ENCODE measurements at places on chromosomes 7 and 10. TPM values are rescaled to one million over a fixed set of nuclear protein-coding genes. Genes with fewer than 3 reads are reported as not detected.
A peak's percentile ranks its signal among the peaks of the same experiment; 100 is the strongest.

DNA sequence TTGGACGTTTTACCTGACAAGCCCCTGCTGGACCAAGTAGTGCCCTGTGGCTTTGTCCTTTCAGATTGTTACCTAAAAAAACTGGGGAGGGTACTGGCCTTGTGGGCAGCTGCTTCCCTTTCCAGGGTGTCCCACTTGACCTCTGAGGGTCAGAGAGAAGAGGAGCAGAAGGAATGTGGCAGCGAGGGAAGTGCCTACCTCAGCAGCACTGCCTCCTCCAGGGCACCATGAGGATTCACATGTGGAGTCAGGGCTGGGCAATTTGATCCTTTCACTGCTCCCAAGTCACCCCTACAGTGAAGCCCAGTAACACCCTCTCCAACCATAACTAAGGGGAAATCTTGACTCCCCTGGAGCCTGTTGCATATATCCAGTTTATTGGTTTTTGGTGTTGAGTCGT, 64.6 kb downstream of the ITGB1 start:
- peak; percentile 3 for DNase-seq

GRCh38 chr7:135645296-135645904, 16.9 kb upstream of the STMP1 start:
- peak; percentile 31 for DNase-seq

- no peak for DNase-seq
These were observed 59.8 kb downstream of the EBF3 start for GRCh38 chr10:129904323-129904722.

DNA sequence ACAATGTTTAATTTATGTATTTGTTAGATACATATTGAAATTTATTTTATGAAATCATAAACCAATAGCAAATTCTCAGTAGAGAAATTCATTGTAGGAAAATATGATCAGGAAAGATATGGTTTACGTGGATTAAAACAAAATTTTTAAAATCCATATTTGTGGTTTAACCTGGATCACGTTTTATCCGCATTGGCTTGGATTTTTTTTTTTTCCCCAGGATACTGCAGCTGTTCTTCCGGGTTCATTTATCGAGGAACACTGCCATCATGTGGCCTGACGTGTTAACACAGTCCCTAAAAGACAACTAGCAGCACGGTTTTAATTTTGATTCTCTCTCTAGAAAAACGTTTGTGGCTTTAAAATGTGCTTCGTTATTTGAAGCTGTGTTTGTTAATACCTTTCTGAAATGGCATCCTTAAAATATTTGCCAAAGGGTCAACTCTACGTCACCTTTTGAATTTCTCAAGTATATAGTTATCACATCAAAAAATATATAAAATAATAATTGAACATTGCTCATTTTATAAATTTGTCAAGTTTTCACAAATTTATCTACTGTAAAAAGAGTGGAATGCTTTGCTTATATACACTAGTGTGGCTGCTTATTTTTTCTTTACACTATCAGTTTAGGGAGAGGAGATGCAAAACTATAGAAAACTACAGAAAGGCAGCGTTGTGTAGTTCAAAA, 8.7 kb upstream of the ASB4 start:
- DNase-seq, result peak; percentile 73

DNA sequence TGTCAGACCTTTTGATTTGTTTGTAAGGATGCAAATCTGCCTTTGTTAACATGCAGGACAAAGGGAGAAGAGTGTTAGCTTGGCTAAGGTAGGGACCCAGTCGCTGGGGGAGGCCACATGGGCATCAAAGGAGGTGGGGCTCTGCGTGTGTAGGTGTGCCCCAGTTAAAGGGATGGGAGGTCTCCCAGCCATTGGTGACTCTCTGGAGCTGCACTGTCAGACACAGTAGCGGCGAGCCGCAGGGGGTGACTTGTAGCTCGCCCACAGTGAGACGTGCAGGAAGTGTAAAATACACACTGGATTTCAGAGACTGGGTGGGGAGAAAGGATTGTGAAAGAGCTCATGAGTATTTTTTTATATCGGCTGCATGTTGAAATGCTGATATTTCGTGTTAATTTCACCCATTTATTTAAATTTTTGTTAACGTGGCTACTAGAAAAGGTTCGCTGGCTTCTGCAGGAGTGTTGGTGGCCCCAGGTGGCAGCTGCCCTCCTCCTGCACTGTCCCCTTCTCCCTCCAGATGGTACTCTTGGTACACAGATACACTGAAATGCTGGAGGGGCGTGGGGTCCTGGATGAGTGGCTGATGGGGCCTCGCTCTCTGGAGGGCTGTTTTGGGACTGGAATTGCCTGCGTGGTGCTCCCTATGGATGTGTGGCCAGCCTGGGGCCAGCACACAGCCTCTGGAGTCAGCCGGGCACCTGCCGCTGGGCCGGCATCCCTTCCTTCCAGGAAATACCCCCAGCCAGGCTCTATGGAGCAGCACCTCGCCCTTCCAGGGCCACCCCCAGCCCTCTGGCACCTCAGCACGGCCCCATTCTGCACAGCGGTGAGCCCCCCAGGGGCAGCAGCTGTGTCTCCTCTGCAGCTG, 59.2 kb downstream of the LHPP start:
- no peak for DNase-seq

DNA sequence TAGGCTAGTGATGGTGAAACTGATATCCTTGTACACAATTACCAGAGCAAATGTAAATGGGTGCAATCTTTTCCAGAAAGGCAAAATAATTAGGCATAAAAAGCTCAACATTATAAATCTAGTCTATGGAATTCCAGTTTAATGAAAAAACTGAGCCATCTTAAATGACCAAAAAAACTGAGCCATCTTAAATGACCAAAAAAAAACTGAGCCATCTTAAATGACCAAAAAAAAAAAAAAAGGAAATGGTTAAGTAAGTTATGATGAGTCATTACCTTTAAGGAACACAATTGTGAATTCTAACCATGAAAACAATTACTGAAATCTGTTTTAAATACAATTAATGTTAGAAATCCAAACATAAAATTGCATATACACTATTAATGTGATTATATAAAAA, 25.3 kb downstream of the USP6NL start:
- DNase-seq, result no peak

GRCh38 chr10:43235070-43235900, 31.6 kb downstream of the RASGEF1A start:
- DNase-seq, result no peak

- peak; percentile 46 for DNase-seq
These were observed at the start of gene CDK14 for GRCh38 chr7:90595801-90596670. Gene CDK14, plus strand, starts transcription at chr7:90596321. Its CDS starts 307 bp downstream, at chr7:90596628.

DNA sequence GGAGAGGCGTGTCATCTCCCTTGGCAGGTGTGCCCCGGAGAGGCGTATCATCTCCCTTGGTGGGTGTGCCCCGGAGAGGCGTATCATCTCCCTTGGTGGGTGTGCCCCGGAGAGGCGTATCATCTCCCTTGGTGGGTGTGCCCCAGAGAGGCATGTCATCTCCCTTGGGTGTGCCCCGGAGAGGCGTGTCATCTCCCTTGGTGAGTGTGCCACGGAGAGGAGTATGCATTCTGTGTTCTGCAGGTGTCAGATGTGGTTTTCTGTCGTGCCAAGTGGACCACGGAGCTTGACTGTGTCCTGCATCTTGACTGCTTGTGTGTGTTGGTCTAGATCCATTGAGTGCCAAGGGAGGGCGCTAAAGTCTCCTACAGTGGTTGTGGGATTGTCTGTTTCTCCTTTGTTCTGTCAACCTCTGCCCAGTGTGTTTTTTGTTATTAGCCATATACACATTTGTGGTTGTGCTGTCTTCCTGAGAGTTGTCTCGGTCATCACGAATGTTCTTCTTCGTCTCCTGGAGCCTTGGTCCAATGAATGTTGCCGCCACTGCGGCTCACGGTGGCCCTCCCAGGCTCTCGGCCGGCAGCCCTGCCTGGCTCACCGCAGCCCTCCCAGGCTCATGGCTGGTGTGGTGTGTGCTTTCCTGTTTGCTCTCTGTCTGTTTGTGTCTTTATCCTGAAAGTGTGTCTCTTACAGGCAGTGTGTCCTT, 96.8 kb downstream of the INPP5A start:
- no peak for DNase-seq

- DNase-seq, result no peak
These were observed 123.8 kb upstream of the SLC26A5 start for GRCh38 chr7:103569621-103570305.

GRCh38 chr7:122528879-122529481, 169.9 kb downstream of the RNF133 start:
- DNase-seq, result peak; percentile 21

DNA sequence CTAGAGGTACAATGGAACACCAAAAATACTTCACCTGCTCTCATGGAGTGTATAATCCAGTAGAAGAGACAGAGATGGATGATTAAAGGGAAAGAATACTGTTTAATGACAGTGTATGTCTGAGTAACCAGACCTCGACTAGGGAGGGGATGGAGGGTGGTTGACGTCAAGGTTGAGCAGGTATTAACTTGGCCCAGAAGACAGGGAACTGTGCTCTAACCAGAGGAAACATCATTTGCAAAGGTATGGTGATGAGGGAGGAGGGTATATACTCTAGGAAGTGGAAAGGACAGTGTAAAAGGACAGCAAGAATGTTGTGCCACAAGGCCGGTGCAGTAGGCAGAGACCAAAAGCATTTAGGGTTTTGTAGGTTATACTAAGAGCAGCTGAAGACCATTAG, 2.9 kb downstream of the MIOS start:
- no peak for DNase-seq

DNA sequence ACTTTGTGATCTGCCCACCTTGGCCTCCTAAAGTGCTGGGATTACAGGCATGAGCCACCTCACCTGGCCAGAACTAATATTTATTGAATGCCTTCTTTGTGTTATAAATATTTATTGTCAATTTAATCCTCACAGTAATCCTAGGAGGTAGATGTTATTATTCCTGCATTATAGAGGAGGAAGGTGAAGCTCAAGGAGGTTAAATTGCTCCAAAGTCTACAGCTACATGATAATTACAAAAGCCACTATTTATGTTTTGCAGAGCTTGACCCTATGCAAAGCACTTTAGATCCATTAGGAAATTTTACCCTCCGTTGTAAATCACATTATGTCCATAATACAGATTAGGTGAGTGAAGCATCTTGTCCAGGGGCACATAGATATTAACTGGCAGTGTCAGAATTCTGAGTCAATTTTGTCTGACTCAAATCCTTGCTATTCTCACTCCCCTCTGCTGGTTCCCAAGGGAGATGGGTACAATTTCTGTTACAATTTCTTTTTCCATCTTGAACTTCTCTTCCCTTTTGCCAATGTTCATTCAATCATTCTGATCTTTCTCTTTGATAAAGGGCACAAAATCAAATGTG, 25.7 kb upstream of the CDK14 start:
- DNase-seq, result no peak

DNA sequence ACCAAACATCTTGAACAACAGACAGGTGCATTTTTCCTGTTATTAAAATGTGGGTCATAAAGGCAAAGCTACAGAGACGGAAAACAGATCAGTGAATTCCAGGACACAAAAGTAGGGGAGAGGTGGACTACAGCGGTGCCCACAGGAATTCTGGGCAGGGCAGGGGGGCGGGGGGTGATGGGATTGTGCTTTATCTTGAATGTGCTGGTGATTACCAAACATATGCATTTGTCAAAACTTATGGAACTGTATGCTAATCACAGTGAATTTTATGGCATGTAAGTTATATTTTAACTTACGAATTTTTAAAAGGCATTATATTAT, 519.4 kb downstream of the CNTNAP2 start:
- DNase-seq, result no peak

GRCh38 chr10:3196482-3196881, 23.9 kb upstream of the PITRM1 start:
- DNase-seq, result no peak

- DNase-seq, result no peak
These were observed 490.8 kb downstream of the KCNMA1 start for GRCh38 chr10:77146712-77147336.

GRCh38 chr7:105830405-105831301, 45.7 kb downstream of the ATXN7L1 start:
- DNase-seq, result peak; percentile 88

DNA sequence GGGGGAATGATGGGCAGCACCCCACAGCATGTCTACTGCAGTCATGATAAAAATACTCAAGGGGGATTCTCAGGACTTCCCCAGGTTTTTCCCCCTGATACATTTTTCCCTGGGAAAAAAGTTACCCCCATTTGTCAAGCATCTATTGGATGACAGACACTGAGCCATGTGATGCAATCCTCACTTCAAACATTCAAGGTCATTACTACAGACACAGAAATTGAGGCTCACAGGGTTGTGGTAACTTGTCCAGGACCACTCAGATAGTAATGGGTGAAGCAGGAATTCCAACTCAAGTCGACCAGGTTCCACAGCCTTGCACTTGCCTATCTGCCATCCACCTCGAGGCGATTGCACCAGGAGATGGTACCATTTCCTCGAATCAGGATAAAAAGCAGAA, 31.7 kb downstream of the PPP1R3C start:
- no peak for DNase-seq

BMPER gene
- total RNA-seq, result not detected

TSPAN12 gene
- total RNA-seq, result 0.70 TPM

HOGA1 gene
- total RNA-seq, result 18.8 TPM

PRSS37 gene
- not detected for total RNA-seq

HHEX gene
- total RNA-seq, result 46.3 TPM

OGDHL gene
- total RNA-seq, result 1.6 TPM

CLCN1 gene
- not detected for total RNA-seq

CYP2C19 gene
- not detected for total RNA-seq

FRA10AC1 gene
- total RNA-seq, result 5.2 TPM

CC2D2B gene
- 0.20 TPM for total RNA-seq

UNCX gene
- not detected for total RNA-seq

PLAU gene
- 11.2 TPM for total RNA-seq
